T-cell (primary cell): ENCODE measurements at places on chromosomes 3 and 15. TPM values are rescaled to one million over a fixed set of nuclear protein-coding genes. Genes with fewer than 3 reads are reported as not detected.

SPINK8 gene
- not detected for total RNA-seq

CFAP20DC gene
- total RNA-seq, result not detected

FOXL2NB gene
- not detected for total RNA-seq

IL12A gene
- total RNA-seq, result 3.1 TPM

CCR3 gene
- total RNA-seq, result 1.2 TPM

TMEM212 gene
- total RNA-seq, result not detected

PLSCR5 gene
- total RNA-seq, result not detected

JAGN1 gene
- 26.5 TPM for total RNA-seq

NR1I2 gene
- 0.21 TPM for total RNA-seq

P2RY13 gene
- total RNA-seq, result not detected

ADAMTS17 gene
- 11.6 TPM for total RNA-seq

MB21D2 gene
- total RNA-seq, result 7.6 TPM

LRRC31 gene
- total RNA-seq, result not detected

LYZL4 gene
- total RNA-seq, result not detected

GPR160 gene
- total RNA-seq, result 7.7 TPM

PSTPIP1 gene
- total RNA-seq, result 160 TPM

WNT5A gene
- 0.09 TPM for total RNA-seq

C3orf22 gene
- total RNA-seq, result not detected

NEK11 gene
- total RNA-seq, result 4.5 TPM

MYZAP gene
- total RNA-seq, result 0.82 TPM

KY gene
- not detected for total RNA-seq

RHO gene
- not detected for total RNA-seq

ZNF710 gene
- 21.2 TPM for total RNA-seq

ITIH1 gene
- total RNA-seq, result 0.85 TPM

TMIE gene
- total RNA-seq, result 3.0 TPM

P2RY12 gene
- total RNA-seq, result not detected

KCNH8 gene
- 0.18 TPM for total RNA-seq

CYP8B1 gene
- total RNA-seq, result 0.13 TPM

SPATA12 gene
- total RNA-seq, result not detected

RASGRP1 gene
- 131 TPM for total RNA-seq

SH2D7 gene
- not detected for total RNA-seq

HIGD1A gene
- total RNA-seq, result 25.4 TPM

CYP19A1 gene
- total RNA-seq, result not detected

ONECUT1 gene
- not detected for total RNA-seq

TRH gene
- total RNA-seq, result not detected

FGF7 gene
- total RNA-seq, result 0.20 TPM

ALDH1A3 gene
- total RNA-seq, result 0.26 TPM

LRRC28 gene
- total RNA-seq, result 20.0 TPM

RFTN1 gene
- total RNA-seq, result 55.5 TPM

CMSS1 gene
- 18.3 TPM for total RNA-seq

A4GNT gene
- not detected for total RNA-seq
